ENCODE measurements at places on chromosomes 7 and 10.

GRCh38 chr7:121540138-121540537, 144.0 kb upstream of the FAM3C start:
- no peak for DNase-seq

DNA sequence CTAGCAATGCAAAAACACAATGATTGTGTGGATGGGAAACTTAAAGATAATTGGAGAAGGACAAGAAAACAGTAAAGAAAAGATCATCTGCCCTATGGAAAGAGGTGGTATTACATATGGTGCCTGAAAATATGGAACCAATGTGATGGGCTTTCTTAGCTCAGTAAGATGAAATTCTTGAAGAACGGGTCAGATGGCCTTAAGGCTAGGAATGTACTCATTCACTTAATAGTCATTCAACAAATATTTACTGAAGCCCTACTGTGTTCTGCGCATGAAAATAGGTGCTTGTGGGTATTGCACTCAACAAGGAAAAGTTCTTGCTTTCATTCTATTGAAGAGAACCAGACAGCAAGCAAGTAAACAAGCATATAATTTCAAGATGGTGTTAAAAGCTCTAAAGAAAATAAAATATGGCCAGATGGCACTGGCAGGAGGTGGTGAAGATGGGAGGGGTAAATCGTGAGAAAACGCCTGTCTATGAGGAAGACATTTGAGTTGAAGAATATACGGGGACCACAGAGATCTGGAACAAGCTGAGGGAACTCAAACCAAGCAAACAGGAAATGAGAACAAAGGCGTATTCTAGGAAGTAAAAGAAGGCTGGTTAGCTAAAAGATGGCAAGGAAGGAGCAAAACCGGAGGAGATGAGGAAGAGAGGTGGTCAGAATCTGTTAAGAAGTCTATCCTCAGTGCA, 179.7 kb downstream of the ANK3 start:
- DNase-seq: no peak

GRCh38 chr7:80380957-80381356, 130.9 kb downstream of the GNAT3 start:
- no peak for DNase-seq

DNA sequence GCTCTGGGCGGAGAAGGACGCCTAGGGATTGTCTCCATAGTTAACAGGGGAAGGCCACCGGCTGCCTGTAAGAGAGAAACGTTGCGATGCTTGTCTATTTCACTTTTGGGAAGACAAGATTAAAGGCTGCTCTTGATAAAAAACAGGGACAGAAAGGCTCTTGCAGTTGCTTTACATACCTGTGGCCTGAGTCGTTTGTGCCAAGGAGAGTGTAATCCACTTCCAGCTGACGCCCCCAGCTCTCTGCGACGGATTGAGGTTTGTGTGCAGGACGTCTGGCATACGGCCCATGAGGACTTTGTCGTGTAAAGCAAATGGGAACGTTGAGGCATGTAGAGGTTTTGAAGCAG, 1.1 kb downstream of the MAP3K8 start:
- DNase-seq: no peak

GRCh38 chr7:70681469-70682350, 450.2 kb upstream of the GALNT17 start:
- no peak for DNase-seq
